ENCODE measurements at places on chromosomes 7 and 10. TPM values are rescaled to one million over a fixed set of nuclear protein-coding genes. Genes with fewer than 3 reads are reported as not detected.

Gene MAP3K8
- polyA plus RNA-seq: 2.3 TPM

Gene SFRP5
- polyA plus RNA-seq: 1.1 TPM

Gene ZNF853
- 14.1 TPM for polyA plus RNA-seq

Gene CPVL
- 34.0 TPM for polyA plus RNA-seq

Gene TMEM176A
- polyA plus RNA-seq: 16.7 TPM

Gene ZNF503
- polyA plus RNA-seq: 16.4 TPM

Gene ZNF727
- polyA plus RNA-seq: not detected

Gene HELLS
- 8.3 TPM for polyA plus RNA-seq

DNA sequence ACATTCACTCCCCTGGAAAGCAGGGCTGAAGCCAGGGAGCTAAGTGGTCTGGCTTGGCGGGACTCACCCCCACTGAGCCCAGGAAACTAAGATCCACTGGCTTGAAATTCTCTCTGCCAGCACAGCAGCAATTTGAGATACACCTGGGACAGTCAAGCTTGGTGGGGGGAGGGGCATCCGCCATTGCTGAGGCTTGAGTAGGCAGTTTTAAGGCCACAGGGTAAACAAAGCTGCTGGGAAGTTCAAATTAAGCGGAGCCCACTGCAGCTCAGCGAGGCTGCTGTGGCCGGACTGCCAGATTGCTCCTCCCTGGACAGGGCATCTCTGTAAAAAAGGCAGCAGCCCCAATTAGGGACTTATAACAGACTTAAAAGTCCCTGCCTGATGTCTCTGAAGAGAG, 108.2 kb upstream of the FAM13C start:
- no peak for DNase-seq

GRCh38 chr7:101722247-101722646, 93.2 kb upstream of the MYL10 start:
- no peak for DNase-seq

DNA sequence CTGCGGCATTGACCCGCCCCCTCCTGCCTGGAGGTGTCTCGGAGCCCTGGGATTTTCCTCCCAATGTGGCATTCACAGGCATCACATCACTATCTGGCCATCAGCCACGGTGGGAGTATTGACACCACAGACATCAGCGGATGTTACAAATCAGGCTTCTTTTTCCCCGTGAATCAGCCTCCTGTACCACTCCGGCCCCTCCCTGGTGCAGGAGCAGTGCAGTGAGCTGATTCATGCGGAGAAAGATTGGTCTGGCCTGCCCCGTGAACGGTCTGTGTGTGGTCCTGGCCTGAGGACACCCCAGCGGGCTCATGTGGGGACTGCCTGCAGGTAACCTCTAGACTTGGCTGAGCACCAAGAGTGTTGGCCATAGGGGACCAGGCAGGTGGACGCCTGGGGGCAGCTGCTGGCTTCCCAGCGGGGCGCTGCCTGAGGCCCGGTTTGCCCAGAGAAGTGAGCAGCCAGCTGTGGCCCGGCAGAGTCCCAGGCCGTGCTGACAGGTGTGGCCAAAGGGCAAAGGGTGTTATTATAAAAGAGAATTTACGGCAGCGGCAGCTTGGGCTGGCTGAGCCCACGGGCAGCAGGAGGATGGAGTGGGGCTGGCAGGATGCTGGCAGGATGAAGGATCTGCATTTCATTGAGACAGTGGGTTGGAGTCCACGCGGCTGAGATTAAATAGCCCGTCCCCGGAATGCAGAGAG, 32.1 kb upstream of the GNA12 start:
- DNase-seq: no peak

GRCh38 chr7:41786404-41786803, 83.5 kb upstream of the INHBA start:
- DNase-seq: no peak

DNA sequence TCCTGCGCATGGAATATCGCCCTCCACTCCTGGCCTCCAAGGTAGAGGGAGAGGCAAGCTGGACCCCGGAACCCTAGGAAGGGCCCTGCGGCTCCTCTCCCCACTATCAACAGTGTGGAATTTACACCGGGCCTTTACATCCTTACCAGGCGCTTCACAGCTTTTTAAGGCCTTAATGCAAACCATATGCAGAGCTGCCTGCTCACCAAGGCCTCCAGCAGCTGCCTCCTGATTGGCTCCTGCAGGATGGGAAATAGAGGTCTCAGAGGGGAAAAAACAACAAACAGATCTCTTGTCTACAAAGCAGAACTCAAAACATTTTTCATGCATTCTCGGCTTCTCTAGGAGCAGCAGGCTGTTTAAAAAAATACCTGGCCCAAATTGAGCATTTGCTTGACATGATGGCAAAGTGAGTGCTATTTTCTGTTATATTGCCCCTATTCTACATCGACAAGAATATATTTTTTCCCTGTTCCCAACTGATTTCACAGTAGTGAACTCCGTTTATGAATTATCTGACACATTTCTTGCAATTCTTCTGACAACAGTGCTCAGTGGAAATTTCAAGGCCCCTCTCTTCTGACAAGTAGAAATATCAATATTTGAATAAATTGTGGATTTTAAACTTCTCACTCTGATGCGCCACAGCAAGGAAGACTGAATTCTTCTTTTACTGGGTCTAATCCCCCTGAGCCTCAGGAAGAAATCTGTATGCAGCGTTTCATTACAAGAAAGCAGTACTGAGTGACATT, 51.7 kb downstream of the EBF3 start:
- DNase-seq: peak; percentile 57

DNA sequence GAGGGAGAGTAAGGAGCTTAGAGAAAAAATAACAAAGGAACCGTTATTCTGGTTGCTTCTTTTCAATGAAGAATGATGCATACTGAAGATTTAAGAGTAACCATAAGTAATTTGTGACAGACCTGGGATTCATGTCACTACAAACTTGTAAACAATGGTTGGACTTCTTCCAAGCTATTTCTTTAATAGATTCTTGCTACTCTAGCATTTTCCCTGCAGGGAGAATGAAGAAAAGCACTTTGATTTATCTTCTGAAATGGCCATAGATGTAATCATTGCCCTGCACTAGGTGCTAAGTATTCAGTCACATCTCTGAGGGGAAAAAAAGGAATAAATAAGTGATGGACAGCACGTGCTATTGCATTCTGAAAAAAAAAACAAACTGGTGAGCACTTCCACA, 606.6 kb upstream of the LRRN3 start:
- no peak for DNase-seq

DNA sequence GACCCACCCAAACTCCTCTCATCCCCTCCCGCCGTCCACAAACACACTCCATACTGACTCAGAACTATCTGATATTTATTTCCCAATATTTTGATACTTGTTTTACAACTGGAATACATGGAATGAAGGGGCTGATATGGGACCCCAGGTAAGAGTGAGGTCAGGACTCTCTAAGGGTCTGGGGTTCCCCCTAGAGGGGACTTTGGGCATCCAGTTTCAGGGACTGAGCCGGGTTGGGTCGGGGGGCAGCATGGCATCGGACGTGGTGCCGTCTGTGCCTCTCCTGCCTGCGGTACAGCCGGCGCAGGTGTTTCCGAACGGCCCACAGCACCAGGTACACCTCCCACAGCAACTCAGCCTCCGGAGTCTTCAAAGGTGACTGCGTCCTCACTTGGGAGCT, 7.5 kb downstream of the SPACDR start:
- DNase-seq: no peak

DNA sequence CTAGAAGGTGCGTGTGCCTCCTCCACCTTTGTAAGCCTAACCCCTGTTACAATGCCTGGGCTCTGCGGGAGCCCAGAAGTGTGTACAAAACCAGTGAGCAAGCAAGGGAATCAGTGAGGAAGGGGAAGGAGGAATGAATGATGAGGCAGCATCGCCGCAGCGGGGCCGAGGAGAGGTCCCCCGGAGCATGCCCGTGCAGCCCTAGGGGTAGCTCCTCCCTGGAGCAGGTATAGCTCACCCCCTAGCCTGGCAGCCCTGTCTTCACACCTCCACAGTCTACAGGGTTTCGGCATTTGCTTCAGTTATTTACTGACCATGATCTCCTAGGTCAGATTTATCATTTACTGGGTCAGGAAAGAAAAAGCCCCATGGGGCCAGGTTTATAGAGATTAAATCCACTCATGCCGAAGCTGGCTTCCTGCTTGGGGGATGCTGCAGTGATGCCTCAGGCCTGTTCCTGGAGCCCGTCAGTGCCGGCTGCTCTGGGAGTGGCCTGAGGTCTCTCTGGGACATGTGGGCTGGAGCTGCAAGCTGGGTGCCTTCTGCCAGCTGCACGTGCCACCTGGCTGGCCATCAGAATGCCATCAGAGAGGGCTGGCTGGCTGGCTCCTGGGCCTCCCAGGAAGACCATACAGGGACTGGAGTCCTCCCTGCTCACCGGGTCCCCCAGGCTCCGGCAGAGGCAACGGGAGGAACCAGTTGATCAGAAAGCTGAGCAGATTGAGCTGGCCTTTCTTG, 138.9 kb downstream of the GRK5 start:
- no peak for DNase-seq

GRCh38 chr10:102621443-102622325, 22.6 kb upstream of the TRIM8 start:
- DNase-seq: no peak

- DNase-seq: peak; percentile 76
These were observed 26.1 kb downstream of the CREB3L2 start for GRCh38 chr7:137975768-137976167.

- no peak for DNase-seq
These were observed 1.9 kb downstream of the FOXK1 start for GRCh38 chr7:4683884-4684565.
